Activated CD4-positive, alpha-beta T cell treated with anti-CD3 and anti-CD28 coated beads, Interleukin-2, amount 50 U/mL, for 24 hours (primary cell): ENCODE measurements at places on chromosomes 6 and 20.

DNA sequence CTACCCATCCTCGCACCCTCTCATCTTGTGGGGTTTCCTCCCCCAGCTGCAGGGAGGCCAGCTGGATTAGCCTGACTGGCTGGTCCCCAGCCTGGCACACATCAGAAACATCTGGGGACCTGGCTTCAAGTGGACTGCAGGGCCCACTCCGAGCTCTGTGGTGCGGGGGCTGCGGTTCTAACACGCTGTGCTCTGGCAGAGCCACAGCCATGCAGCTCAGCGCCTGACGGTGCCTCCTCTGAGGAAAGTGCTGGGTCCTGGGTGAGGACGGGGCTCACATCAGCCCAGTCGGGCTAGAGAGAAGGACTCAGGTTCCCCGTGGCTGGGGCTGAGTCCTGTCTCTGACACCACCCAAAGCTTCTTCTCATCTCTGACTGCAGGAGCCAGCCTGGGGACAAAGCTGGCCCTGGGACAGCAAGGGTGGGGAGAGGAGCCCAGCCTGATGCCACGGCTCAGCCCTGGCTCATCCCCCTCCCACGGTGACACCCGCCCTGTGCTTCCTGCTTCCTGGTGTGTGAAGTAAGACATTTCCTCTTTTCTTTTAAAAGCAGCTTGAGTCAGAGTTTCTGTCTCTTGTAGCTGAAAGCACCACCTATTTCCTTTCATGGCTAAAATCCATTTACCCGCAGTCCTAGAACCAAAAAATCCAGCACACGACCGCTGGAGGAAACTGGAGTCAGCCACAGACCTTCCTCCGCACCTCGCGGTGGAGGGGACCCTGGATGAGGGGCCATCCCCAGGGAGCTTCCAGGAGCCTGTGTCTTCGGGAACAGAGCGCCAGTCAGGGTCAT, 127.4 kb upstream of the AFDN start:
- peak; percentile 45 for DNase-seq

GRCh38 chr20:3553663-3554062, 82.8 kb downstream of the ATRN start:
- DNase-seq: no peak

DNA sequence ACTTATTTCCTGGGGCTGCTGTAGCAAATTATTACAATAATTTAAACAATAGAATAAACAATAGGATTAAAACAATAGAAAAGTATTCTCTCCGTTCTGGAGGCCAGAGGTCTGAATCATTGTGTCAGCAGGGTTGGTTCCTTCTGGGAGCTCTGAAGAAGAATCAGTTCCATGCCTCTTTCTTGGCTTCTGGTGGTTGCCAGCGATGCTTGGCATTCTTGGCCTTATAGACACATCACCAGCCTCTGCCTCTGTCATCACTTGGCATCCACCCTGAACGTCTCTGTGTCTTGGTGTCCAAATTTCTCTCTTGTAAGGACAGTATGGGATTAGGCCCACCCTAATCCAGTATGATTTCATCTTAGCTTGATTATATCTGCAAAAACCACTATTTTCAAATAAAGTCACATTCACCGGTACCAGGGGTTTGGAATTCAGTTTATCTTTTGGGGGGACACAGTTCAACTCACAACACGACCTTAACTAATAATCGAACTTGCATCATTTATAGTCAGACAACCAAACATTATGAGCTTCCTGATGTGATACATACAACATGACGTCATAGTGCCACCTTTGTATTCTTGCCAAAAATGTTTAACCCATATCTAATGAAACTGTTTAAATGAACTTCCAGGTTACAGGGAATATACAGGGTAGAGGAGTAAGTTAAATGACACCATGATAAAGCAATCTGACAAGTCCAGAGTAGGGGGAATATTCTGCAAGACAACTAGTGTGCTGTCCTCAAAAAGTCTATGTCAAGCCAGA, 84.7 kb upstream of the RNF24 start:
- no peak for DNase-seq

GRCh38 chr20:57240581-57241362, 25.7 kb downstream of the BMP7 start:
- no peak for DNase-seq
